ENCODE measurements at places on chromosomes 13 and 19.
A peak's percentile ranks its signal among the peaks of the same experiment; 100 is the strongest.

DNA sequence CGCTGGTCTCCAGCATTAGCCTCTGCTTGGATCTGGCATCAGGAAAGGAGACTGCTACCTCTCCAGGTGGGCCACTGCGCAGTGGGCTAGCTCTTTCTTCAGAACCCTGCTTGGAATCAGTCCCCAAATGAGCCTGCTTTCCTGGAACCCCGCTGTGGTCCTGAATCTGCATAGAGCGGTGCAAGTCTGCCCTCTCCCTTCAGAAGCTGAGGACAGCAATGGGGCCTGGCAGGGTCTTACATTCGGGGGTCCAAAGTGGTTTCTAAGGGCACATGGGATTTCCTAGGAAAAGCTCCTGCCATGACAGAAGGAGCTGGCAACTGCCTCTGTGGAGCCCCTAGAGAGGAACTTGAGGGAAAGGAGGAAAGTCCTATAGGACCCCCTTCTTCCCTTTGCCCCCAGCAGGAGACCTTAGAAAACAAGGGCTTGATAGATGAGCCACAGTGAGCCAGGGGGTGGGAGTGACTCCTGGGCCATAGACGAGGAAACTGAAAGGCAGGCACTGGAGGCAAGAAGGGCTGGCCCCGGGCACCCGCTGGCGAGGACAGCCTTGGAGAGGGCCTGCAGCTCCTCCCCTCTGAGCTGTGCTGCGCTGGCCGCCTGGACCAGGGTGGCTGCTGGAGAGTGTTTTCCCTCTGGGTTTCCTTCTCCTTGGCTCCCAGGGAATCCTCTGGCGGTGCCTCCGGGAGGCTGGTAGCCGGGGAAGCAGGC is 1.4 kb upstream of the VSTM2B start:
- DNase-seq: peak; percentile 60

GRCh38 chr13:39013462-39013861 is 22.8 kb upstream of the STOML3 start:
- DNase-seq: no peak

DNA sequence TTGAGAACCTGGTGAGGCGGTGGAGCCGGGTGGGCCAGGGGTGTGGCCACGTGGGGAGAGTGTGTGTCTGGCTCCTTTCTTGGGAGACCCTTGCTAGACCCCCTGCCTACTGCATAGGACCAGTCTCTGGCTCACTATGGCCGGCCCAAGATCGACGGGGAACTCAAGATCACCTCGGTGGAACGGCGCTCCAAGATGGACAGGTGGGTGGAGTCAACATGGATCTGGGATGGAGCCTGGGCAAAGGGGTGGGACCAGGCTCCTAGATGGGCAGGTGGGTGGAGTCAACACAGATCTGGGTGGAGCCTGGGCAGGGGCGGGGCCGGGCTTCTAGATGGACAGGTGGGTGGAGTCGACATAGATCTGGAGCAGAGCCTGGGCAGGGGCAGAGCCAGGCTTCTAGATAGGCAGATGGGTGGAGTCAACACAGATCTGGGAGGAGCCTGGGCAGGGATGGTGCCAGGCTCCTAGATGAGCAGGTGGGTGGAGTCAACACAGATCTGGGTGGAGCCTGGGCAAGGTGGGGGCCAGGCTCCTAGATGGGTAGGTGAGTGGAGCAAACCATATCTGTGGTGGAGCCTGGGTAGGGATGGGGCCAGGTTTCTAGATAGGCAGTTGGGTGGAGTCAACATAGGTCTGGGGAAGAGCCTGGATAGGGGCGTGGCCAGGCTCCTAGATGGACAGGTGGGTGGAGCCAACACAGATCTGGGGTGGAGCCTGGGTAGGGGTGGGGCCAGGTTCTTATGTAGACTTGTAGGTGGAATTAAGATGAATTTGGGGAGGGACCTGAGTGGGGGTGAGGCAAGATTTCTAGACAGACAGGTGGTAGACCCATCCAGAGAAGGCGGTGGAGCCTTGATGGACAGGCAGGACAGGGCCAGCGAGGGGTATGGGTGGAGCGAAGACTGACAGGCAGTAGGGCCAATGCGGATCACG is 56.5 kb downstream of the VAV1 start:
- peak; percentile 37 for DNase-seq

DNA sequence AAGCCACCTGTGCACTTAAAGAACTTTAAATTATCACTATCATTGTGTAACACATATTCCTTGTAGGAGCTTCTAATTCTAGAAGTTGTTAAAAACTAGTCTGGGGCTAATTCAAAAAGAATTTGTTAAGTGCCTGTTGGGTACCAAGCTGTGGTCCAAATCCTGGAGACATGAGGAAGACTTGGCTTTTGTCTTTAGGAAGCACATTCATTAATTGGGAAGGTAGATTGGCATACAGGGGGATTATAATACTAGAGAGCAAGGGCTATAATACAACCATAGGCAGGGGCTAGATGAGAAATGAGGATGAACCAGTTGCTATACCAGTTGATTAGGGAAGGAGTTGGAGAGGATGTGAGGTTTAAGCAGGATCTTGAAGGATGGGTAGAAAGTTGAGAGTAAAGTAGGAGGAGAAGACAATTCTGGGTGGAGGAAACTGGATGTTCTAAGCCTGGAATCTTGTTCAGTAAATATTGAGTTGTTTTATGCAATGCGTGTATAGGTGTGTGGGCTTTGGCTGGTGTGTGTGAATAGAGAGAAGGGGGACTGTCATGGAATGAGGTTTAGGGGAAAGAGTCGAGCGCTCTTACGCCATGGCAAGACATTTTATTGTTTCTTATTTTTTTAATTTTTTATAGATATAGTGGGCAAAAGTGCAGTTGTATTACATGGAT is 350.1 kb downstream of the GPC5 start:
- DNase-seq: no peak

DNA sequence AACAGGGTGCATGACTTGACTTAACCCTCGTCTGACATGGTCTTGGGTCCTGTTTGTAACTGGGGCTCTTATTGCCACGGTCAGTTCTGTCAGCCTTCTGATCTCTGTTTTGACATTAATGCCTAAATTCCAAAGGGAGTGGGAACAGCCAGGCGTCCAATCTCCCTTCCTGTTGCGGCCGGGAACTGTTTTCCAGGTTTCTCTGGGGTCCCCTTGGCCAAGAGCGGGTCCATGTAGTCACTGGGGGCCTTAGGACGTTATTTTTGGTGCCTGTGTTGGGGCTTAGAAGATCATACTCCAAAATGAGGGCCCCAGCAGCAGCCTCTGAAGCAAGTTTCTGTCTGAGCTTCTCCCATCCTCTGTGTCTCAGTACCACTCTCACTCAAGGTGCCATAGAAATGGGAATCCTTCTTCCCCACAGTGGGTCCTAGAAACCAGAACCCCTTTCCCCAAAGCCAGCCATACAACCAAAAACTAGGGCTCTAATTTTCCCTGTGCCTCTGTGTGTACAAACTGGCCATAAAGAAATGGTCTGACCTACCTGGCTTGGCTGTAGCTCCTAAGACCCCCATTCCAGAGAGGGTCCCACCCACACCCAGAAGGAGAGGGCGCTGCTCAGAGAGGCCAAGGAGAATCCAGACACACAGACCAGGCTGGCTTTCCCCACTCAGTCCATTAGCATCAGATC is 50.4 kb downstream of the C13orf46 start:
- no peak for DNase-seq

DNA sequence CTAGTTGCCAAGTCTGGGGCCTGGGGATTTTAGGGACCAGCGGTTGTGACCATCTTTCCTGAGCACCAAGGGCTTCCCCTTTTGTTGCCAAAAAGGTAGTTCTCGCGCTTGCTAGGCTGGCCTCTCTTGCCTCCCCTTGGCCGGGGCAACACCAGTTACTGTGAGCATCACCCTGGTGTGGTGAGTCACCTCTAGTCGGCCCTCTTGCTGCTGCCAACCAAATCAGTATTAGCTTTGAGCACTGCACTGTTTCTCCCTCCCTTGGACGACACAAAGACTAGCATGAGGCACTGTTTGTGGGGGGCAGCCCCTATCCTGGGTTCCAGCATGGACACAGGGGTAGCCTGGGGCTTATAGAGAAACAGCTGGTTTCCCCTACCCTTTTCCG is 6.9 kb downstream of the SYDE1 start:
- no peak for DNase-seq

DNA sequence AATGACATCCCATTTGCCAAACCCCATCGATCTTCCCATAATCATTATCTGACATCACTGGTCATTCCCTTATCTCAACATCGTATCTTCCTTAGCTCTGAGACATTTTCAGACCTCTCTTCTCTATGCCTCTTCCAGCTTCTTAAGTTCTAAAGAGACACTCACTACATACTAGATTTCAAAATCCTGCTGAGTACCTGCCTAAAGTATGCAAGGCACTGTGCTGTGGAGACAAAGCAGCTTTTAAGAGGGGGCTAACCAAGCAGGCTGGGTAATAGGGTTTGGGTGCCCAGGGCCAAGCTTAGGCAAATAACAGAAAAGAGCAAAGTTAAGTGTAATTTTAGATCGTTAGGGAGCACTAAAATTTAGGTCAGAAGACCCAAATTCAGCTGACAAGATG is 3.4 kb upstream of the POMP start:
- no peak for DNase-seq

DNA sequence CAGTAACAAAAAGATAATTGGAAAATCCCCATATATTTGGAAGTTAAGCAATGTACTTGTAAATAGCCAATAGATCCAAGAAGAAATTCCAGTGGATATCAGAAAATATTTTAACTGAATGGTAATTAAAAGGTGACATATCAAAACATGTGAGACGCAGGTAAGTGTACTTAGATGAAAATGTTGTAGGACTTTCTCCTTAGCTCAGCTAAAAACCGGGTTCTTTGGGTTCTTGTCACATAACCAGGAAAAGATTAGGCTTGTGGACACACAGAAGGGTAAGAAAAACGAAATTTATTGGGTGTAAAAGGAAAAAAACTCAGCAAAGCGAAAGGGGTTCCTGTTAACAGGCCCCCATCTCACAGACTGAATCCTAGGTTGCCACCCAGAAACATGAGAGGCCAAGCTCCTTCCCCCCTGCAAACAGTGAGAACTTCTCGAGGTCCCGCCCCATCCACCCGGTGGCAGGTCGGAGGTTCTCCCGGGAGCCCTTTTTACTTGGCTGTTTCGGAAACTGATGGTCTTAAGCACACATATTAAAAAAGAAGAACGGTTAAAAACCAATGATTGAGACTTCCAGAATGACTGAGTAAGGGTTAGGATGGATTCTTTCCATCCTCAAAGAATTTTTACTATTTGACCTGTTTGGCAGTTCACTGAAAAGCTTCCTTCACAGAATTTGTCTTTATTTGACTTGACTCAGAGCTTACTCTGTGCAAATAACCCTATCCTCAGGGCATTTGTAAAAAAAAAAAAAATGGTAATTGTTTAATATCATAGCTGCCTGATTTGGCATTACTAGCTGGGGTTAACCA is 3.1 kb upstream of the CCDC70 start:
- no peak for DNase-seq

- DNase-seq: no peak
Observed at GRCh38 chr13:68125087-68125480, 894.9 kb upstream of the PCDH9 start.

DNA sequence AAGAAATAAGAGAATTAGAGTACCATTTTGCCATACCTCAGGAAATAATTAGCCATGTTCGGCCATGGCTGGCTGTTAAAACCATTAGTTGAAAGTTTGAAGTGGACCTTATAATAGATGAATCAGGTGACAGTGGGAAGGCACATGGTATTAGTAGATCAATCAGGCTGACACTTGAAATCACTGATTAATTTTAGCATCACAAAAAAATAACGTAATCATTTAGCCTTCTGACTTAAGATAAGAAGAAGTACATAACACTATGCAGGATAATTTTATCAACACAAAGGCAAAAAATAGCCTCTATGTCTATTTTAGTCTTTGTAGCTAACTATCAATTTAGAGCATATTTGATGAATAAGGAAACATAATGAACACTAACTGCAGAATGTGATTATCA is 615.5 kb downstream of the PCDH17 start:
- DNase-seq: no peak

DNA sequence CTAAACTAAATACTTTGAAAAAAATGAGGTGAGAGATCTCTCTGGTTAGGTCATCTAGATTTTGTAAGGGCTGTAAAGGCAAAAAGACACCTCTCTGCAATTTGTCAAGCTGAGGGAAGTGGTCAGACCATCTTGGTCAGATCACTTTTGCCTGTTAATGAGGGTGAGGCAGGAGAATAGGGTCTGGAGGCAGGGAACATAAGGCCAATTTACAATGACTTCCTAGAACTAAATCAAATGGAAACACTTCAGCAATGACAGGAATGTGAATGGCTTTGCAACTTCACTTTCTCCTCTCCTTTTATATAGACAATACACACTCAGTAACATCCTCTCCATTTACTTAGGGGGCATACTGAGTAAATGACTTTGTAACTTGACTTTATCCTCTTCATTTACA is 1653.4 kb downstream of the SLITRK5 start:
- DNase-seq: no peak

- DNase-seq: no peak
Observed at GRCh38 chr13:64020126-64020525, 2604.5 kb upstream of the PCDH20 start.

GRCh38 chr19:54530866-54531265 is 28.2 kb downstream of the LAIR2 start:
- no peak for DNase-seq

DNA sequence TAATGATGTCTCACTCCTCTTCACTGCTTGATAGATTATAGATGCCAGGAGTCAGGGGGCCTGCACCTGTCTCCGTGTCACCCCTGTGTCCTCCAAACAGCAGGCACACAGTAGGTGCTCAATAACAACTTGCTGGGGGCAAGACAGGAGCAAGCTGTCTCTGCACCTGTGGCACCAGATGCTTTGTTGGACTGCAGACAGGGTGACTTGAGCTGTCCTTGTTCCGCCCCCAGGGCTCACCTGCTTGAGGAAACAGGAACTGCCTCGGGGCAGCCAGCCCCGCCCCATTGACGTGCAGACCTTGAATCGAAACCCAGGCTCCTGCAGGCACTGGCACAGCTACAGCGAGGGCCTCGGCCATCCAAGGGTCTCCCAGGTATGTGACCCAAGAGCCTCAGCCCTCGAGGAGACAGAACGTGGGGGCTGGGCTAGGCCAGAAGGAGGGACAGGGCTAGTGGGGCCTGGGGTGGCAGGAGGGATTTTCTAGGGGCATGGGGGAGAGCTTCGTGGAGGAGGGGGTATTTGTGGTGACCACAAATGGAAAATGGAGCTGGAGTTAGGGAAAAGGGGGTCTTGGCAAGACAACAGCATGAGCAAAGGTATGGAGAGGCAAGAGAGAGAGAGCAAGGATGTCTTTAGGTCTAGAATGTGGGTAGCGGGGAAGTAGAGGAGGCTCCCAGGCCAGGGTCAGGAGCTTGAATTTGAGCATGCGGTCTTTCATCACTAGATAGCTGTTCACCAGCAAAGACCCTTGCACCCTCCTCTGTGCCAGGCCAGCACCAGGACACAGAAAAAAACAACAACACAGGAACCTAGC is at the start of gene HSH2D:
Gene HSH2D, plus strand, starts transcription at position 287 of the 817 bp plus-strand sequence. CDS start 5,066 bp downstream, outside the sequence.
- no peak for DNase-seq

GRCh38 chr19:38290631-38291147 is 13.4 kb upstream of the C19orf33 start:
- no peak for DNase-seq

DNA sequence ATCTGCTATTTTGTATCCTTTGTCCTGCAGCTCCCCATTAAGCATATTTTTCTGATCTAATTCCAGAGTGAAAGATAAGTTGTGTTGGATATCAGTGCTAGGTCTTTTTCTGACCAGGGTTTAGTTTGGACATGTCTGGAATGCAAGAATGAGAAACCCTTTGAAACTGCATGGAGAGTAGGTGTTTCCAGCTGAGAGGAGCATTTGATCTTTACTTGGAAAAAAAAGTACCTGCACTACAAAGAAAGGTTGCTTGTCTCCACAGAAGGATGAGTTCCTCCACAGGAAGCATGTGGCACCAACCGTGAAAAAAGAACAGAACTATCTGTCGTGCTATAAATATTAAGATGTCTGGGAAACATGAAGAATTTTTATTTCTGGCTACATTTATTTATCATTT is 36.6 kb upstream of the MED4 start:
- DNase-seq: no peak

GRCh38 chr13:26834646-26835045 is 74.1 kb upstream of the GPR12 start:
- no peak for DNase-seq
